ENCODE measurements at places on chromosomes 2 and 18. TPM values are rescaled to one million over a fixed set of nuclear protein-coding genes. Genes with fewer than 3 reads are reported as not detected.

COLEC11 gene
- total RNA-seq: 0.33 TPM

FLACC1 gene
- 0.48 TPM for total RNA-seq

LNPK gene
- total RNA-seq: 26.4 TPM

DNA sequence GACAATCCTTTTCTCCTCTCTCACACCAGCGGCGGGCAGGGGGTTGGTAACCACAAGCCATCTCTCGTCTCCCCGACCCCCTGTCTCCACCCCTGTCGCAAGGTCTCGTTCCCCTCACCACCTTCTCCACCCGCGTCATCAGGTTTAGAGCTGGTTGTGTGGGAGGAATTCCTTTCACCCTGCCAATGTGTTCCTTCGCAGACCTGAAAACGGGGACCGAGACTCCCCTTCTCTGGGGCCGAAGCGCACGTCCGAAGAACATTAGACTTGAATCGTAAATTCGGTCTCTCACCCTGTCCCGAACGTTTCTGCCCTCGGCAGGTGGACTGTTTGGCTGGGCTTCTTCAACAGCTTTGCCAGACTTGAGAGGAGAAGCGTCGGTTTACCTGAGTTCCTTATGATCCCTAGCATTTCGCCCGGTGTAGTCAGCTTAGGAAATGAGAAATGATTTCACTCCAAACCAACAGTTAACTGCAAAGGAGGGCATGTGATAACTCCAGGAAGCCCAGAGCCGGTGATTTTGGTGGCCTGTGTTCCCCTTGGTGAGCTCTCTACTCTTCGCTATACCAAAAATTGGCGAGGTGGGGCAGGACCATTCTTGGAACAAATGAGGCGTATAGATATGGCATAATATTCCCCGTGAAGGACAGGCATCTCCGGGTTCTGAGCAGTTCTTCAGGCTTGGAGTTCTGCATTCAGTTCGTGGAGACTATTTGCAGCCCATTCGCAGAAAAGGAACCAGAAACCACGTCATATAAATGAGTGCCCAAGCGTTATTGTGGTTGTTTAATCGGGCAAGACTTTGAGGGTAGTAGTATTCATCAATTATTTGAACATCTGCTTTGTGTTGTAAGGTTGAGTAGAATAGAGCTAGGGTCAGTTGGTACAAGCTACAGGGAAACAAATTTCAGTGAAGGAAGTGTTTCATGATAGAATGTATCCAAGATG, 694 bp downstream of the CFAP36 start:
- H3K27ac ChIP-seq: peak overlapping the region; percentile 98
- DNase-seq: no peak
- H3K4me3 ChIP-seq: peak overlapping the region; percentile 99
- no peaks in the 10 kb centered on the region for H3K27me3 ChIP-seq
- H3K4me1 ChIP-seq: peaks cover 10% of the 10 kb centered on the region

DNA sequence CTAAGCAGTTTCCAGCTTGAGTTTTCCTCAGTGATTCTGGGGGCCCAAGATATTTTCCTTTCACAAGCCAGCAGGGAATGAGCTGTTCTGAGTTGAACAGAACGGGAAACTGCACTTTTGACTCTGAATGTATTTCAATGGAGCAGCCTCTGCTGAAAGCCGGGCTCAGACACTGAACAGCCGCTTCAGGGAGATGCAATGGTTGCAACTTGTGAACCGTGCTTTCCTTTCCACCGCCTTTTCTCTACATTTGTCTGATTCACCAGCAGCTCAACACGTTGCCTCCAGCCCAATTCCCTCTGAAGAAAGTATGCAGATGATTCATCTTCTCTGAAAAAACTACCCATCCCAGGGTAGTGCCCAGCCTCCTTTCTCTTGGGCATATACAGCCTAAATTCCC, 119.3 kb upstream of the PKDCC start:
- no peaks in the 10 kb centered on the region for H3K36me3 ChIP-seq
- H3K27me3 ChIP-seq: peaks cover 22% of the 10 kb centered on the region
- H3K4me3 ChIP-seq: no peak overlapping the region
- H3K27ac ChIP-seq: no peak overlapping the region

GRCh38 chr18:61637905-61638595, 254.8 kb downstream of the RNF152 start:
- peaks cover 9% of the 10 kb centered on the region for H3K4me1 ChIP-seq
- no peak overlapping the region for H3K27ac ChIP-seq
- no peaks in the 10 kb centered on the region for H3K36me3 ChIP-seq
- H3K4me3 ChIP-seq: no peak overlapping the region
- no peak for DNase-seq

- H3K27ac ChIP-seq: peak overlapping the region; percentile 66
- H3K27me3 ChIP-seq: peaks cover 4% of the 10 kb centered on the region
- peak; percentile 80 for DNase-seq
- peak overlapping the region; percentile 95 for H3K4me3 ChIP-seq
- H3K4me1 ChIP-seq: peaks cover 30% of the 10 kb centered on the region
Measured at GRCh38 chr18:61893309-61893970, 633 bp upstream of the RNF152 start.

GRCh38 chr2:198135481-198135934, 331.1 kb downstream of the PLCL1 start:
- no peak overlapping the region for H3K27ac ChIP-seq
- H3K27me3 ChIP-seq: peaks cover 10% of the 10 kb centered on the region
- no peak for DNase-seq
- H3K4me1 ChIP-seq: no peaks in the 10 kb centered on the region

- H3K27me3 ChIP-seq: peaks cover 10% of the 10 kb centered on the region
- no peak for DNase-seq
- no peaks in the 10 kb centered on the region for H3K4me1 ChIP-seq
- no peak overlapping the region for H3K4me3 ChIP-seq
Measured at GRCh38 chr2:22822835-22823234, 562.1 kb upstream of the KLHL29 start.

- no peak overlapping the region for H3K4me3 ChIP-seq
- no peaks in the 10 kb centered on the region for H3K36me3 ChIP-seq
- H3K27me3 ChIP-seq: no peaks in the 10 kb centered on the region
- no peaks in the 10 kb centered on the region for H3K4me1 ChIP-seq
Measured at GRCh38 chr2:52428224-52428623, 1339.4 kb upstream of the CHAC2 start.

- H3K27ac ChIP-seq: no peak overlapping the region
- no peaks in the 10 kb centered on the region for H3K4me1 ChIP-seq
- no peak overlapping the region for H3K4me3 ChIP-seq
- no peaks in the 10 kb centered on the region for H3K36me3 ChIP-seq
Measured at GRCh38 chr18:53817976-53818950, 406.2 kb downstream of the MBD2 start.
